ENCODE measurements at places on chromosomes 16 and 17.

DNA sequence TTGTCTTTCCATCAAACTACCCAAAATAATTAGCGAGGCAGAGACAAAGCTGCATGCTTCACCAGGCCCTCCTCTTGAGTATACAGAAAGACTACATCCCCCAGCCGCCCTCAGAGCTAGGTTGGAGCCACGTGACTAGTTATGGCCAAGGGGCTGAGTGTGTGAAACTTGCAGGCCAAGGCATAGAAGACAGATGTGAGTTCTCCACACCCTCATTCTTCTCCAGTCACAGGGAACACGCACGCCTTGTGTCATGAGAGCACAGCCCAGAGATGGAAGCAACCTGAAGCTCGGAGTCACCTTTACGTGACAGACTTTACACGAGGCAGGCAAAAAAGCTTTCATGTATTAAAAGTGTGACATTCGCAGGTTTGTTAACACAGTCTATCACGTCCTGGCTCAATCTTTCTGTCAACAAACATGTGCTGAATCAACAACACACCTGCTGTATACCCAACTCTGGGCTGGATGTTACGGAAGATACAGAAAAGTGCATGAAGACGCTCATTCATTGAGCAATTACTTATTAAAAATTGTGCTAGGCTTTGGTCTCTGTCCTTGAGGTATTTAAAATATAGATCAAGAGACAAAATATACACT lies 38.3 kb downstream of the STX8 start:
- DNase-seq = no peak

DNA sequence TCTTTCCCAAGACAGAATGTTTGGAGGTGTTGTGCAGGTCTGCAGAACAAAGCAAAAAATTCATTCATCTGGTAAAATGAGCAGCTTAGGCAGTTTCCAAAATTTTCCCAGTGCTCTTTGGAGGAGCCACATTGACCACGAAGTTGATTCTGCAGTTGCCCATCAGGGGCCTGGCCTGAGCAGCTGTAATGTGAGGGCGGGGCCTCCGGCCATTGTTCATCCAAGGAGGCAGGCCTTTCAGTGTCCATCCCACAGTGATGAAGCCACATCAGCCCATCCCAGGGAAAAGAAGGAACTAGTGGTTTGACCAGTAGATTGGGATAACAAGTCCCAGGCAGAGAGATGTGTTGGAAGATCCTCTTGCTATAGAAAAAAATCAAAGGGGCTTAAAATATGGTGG lies 10.1 kb downstream of the UBFD1 start:
- DNase-seq = no peak

- DNase-seq = no peak
These were observed 574 bp downstream of the MPP3 start for GRCh38 chr17:43832168-43832975.

GRCh38 chr17:20123209-20123608 lies 114.0 kb downstream of the SPECC1 start:
- no peak for DNase-seq

GRCh38 chr16:23333831-23334456 lies 31.8 kb downstream of the SCNN1B start:
- DNase-seq = no peak

DNA sequence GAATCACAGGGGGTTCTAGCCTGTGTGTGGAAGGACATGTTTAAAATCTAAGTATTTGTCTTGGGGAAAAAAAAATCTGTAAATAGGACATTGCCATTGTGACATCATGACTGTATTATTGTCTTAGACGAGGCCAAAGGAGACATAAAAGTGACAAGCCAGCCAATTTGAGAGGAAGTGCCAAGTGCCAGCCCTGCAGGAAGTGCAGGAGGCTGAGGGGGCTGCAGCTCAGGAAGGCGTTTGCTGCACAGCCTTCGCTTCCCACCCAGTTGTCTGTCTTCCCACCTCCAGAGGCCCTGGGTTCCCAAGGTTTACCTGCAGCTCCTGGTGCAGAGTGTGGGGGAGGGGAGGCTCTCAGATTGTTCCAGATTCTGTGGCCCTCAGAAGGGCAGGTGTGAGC lies 1.3 kb downstream of the ADCY7 start:
- DNase-seq = no peak

DNA sequence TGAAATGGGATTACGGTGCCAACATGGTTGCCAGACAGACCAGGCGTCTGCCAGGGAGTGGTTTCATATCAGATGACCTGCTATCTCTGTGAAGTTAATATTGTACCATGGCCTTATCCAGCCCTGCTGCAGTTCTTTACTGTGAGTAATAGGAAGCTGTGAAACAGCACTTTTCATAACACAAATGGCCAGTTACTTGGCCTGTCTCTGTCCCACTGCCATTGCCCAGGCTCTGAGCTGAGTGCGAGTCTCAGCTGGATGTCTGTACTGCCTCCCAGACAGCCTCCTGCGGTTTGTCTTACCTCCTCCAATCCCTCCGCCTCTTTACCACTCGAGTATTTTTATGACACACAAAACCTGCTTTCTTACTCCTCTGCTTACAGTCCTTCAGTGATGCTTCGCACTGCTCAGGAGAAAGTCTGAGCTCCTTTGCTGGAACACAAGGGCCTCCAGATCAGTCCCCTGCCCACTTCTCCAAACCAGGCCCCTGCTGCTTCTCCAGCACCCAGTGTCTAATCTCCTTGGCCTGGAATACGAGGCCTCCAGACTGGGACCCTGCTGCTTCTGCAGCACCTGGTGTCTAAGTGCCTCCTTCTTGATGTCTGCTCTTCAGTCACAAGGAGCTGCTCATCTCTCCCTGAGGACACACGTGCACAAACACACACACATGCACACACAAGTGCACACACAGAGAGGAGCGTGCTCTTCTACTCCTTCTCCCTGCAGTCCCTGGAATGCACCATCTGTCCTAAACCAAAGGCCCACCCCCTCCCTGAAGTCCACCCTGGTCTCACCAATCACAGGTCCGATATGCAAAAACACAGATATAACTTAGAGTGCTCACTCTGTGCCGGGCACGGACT lies 17.1 kb upstream of the RHOT1 start:
- DNase-seq = no peak

- no peak for DNase-seq
These were observed 26.3 kb downstream of the MPG start for GRCh38 chr16:104355-104754.

DNA sequence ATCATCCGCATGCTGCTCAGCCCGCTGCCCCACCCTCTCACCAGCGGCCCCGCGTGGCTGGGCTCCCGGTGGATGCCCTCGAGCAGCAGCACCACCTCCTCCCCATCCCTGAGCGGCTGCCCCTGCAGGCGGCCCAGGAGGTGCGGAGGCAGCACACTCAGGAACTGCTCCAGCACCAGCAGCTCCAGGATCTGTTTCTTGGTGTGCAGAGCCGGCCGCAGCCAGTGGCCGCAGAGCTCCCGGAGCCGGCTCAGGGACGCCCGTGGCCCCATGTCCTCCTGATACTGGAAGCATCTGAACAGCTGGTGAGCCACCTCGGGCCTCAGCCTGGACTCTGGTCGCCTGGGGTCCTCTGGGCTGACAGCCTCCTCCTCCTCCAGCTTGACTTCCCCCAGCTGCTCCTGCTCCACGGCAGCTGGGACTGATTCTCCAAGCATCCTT lies 6.6 kb downstream of the ZSCAN10 start:
- DNase-seq = no peak

DNA sequence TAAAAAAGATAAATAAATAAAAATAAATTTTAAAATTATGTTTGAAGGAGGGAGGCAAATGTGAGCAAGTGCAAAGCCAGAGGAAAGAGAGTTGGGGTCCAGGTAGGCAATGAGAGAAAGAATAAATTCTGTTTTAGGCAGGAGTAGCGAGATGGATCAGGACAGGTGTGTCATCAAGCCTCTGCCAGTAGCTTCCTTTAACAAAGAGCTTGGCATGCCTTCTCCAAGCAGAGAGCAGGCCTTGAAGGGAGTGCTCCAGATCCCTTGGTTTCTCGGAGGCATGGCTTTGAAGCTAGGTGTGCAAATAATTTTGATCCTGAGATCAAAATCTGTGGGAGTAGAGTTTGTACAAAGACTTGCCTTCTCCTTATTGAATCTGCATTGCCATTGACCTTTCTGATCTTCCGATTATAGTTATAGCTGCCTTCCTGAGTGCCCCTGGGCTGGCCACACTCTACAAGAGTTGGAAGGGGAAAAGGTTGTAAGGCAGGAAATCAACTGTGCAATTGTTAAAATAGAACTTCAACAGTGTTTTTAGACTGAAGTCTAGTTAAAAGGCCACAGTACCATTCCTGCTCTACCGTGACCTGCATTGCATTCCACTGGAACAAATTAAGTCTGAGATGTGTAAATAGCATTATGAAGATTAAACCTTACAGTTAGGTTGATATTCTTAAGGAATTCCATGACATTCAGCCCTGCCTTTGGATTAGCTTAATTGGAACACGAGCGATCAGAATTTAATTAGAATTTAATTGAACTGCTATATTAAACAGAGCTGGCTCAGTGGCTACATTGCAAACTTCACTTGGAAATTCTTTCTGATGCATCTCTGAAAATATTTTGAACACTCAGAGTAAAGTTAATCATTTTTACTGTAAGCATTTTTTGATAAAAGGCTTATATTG lies 33.7 kb downstream of the IQCK start:
- no peak for DNase-seq

DNA sequence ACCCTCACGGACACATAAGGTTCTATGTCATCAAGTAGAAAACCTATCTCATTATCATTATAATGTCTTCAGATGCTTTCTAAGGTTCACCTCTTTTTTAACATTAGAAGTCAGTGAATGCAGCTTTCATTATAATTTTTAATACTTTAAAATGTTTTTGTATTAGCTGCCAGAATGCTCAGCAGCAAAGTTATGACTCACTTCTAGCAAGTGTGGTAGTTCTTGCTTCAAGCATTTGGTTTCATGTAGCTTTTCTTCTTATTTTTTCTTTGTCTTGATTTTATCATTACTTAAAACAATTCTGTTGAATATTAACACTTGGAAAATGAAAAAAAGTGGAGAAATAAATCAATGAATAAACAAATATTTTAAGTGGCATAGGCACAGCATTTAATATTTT lies 23.4 kb downstream of the LPCAT2 start:
- no peak for DNase-seq

GRCh38 chr16:85664580-85665372 lies 24.0 kb downstream of the GINS2 start:
- DNase-seq = no peak

- no peak for DNase-seq
These were observed 37.5 kb upstream of the DHX40 start for GRCh38 chr17:59527931-59528330.

GRCh38 chr17:78621720-78622490 lies 44.7 kb upstream of the DNAH17 start:
- DNase-seq = no peak

GRCh38 chr17:50517504-50518383 lies 9.5 kb downstream of the MYCBPAP start:
- no peak for DNase-seq

- DNase-seq = no peak
These were observed 8.0 kb downstream of the OSBPL7 start for GRCh38 chr17:47813512-47814031.

- no peak for DNase-seq
These were observed 4.4 kb downstream of the DRC3 start for GRCh38 chr17:17976931-17977570.

GRCh38 chr17:28384281-28385036 lies 13.0 kb downstream of the SARM1 start:
- DNase-seq = no peak

- no peak for DNase-seq
These were observed 377 bp downstream of the USP32 start for GRCh38 chr17:60391471-60392041.

DNA sequence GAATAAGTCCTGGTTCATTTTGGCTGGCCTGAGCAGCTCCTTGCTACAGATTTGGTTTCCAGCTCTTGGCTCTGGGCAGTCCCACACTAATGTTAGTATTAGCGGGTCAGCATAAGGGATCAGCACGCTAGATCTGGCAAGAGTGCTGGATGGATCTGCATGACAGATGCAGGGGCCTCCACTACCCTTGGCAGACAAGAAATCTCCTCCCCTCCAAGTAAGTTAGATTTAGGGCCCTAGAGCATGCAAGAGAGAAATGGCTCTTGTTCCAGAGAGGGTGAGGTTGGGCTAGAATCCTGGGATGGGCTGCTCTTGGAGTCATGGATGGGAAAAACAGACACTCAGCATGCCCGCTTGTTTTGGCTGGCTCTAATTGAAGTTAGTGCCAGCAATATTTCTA lies 414.3 kb downstream of the RBFOX1 start:
- DNase-seq = no peak

DNA sequence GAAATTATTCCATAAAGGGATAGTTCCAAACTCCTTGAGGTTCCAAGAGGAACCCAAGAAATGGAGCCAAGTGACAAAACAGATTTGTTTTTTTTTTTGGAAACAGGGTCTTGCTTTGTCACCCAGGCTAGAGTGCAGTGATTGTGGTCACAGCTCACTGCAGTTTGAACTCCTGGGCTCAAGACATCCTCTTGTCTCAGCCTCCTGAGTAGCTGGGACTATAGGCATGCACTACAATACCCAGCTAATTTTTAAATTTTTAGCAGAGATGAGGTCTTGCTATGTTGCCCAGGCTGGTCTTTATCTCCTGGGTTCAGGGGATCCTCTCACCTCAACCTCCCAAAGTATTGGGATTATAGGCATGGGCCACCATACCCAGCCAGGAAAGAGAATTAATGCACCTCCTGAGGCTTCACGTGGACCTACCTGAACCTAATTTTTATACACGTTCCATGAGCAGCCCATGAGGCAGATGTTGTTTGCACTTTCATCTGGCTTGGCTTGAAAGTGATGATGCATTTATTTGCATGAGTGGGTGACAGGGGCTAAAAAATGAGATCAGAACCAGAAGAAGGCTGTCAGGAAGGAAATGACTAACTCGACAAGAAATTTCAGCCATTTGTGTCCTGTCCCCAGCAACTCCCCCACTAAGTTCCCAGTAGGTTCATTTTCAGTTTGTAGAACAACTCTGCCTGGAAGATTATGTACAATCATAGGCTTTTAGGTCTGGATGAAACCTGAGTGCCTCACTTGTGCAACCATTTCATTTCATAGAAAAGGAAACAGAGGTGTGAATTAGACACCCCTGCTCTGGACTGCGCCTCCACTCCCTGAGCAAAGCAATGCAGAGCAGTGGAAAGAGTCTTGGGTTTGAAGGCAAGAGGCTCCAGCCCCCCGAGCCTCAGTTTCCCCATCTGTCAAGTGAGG lies 10.3 kb upstream of the IRF8 start:
- no peak for DNase-seq

- no peak for DNase-seq
These were observed 4.8 kb upstream of the MAPT start for GRCh38 chr17:45889579-45889978.

- no peak for DNase-seq
These were observed 161.1 kb upstream of the TBX2 start for GRCh38 chr17:61238455-61238933.

GRCh38 chr17:31598399-31598782 lies 206.9 kb downstream of the RAB11FIP4 start:
- no peak for DNase-seq
